ENCODE measurements at places on chromosomes 3 and 15.

DNA sequence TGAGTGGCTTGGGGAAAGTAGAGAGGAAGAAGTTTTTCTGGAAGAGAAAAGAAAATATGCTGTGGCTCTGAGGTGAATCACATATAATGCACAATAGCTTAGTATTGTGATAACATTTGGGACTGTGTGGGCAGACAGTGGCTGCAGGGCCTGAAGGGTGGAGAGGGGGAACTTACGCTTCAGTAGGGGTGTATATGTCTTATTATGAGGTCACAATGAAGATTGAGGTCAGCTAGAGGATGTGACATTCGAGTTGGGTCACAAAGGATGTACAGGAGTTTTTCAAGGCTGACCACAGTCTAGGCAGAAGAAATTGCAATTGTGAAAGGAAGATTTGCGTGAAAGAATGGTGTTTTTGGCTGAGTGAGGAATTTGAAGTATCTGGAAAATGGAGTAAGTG lies 414.8 kb downstream of the LPP start:
- DNase-seq = no peak

DNA sequence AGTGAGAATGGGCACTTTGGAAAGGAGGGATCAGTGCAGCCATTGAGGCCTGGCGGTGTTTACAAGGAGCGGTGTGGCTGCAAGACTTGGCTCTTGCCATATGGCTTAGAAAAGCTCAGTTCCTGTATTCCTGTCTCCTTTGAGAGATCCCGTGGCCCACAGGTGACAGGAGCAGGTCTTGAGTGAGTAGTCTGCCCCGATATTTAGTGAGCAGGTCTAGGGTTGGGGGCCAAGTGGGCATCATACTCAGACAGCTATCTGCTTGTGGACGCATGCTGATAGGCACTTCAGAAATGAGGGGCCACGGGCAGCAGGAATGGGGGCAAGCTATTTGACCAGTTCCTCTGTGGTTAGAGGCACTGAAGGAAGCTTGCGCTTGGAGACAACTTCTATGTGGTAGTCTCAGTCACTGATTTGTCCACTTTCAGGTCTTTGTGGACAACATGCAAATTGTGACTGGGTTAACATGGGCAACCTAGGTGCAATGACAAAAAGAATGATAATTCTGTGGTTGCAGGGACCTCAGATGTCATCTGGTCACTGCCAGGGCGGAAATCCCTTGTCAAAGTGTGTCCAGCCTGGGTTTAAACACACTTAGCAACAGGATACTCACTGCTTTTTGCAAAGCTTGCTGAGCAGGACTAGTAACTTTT lies 1.1 kb downstream of the TMED3 start:
- DNase-seq = no peak

GRCh38 chr3:102069211-102069662 lies 219.9 kb downstream of the NFKBIZ start:
- DNase-seq = no peak

DNA sequence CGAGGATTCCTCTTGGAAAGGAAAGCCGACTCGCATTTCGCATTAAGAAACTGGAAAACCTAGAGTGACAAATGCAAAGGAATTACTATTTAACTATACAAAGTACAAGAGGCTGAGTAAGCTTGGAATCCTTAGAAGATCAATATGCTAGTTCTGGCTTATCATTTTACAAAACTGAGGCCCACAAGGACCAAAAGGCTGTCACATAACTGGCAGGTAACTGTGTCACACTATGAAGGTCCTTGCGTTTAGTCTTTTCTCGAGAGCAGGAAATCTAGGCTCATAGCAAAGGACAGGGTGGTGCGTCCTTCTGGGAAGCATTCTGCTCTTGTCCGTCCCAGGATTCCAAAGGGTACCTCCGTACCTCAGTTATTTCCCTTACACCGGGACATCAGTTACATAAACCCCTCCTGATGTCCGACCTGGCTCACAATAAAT lies 629 bp downstream of the RPL24 start:
- DNase-seq = no peak

GRCh38 chr3:136535906-136536305 lies 216.3 kb downstream of the STAG1 start:
- no peak for DNase-seq

DNA sequence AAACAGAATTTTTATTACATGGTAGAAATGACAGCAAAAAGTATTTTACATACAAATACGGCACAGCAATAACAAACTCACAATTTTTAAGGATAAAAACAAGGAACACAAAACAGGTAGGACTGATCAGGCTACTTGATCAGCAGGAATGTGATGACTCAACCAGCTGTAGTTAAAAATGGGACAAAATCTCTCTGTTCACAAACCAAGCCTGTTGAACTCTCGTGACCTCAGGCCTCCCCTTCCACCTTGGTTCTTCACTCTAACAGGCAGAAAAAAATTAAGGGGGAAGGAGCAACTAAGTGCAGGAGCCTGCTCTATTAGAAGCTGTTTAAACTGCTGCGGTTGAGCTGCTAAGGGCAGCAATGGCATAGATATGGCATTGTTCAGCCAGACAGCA lies 18.7 kb downstream of the FBXL22 start:
- no peak for DNase-seq

DNA sequence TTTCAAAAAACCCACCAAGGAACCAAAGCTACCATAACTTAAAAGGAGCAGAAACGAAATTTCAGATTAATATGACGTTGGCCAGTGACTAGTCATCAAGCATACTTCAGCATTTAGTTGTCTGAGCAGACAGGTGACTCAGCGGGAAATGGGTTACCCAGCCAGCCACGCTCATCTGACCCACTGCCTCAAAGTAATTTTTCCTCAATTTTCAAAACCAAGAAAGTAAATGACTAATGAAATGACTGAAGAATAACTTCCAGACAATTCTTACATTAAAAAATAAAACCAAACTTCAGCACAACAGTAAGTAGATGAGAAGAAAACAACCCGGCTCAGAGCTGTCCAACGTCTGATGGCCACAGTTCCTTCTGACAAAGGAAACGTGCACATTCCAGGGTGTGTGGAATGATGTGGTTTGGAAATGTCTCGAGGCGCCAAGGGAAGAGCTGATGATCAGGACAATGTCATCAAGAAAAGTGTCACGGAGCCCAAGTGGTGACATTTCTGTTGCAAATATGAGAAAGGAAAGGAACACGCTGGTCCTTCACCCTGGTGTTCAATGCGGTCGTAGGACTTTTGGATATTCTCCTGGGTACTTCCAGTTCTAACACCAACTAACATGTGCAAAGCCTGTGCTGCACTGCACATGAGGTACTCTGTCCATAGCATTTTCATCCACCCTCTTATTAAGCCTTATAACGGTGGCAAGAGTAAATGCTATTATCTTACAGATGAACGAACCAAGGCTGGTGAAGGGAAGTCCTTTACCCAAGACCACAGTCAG lies 79.1 kb downstream of the FOXP1 start:
- DNase-seq = no peak

DNA sequence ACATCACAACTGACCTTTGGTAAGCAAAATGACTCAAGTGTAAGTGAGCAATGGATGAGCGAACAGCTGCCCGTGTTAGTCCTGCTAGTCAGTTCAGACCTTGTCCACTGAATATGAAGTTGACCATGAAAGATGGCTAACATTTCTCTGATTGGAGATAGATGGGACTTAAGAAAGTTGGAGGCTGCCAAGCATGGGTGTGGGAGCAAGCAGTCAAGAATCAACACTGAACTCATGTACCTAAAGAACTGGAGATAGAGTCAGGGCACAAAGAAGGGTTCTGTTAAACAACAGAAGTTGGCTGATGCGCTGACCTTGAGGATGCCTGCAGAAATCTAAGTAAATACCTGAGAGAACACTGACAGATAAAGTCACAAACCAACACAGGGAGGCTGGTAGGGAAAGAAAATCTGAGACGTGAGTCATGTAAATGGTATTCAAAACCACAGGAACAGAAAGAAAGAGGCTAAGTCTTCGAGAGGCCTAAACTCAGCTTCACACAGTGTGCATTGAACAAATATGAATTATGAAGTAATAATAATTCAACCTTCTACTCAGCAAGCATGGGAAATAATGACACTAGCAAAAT lies 30.7 kb upstream of the ANPEP start:
- no peak for DNase-seq

DNA sequence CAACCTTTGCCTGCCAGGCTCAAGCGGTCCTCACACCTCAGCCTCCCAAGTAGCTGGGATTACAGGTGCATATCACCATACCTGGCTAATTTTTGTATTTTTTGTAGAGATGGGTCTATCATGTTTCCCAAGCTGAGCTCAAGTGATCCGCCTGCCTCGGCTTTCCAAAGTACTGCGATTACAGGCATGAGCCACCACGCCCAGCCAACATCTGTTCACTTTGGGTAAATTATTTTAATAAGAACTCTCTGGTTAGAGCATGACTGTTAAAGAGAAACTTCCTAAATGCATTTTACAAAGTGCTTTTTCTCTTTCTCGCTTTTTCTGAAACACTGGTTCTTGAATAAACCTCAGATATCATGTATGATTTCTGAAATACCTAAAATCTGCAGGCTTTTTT lies 172.5 kb downstream of the PTPRG start:
- no peak for DNase-seq

- DNase-seq = no peak
Observed at GRCh38 chr3:52403955-52404354, 40.9 kb downstream of the SEMA3G start.

- DNase-seq = no peak
Observed at GRCh38 chr3:36890261-36890660, 54.6 kb downstream of the TRANK1 start.

Measured in nucleus accumbens (tissue), 56 donors.